ENCODE measurements at places on chromosomes 3 and 15.

DNA sequence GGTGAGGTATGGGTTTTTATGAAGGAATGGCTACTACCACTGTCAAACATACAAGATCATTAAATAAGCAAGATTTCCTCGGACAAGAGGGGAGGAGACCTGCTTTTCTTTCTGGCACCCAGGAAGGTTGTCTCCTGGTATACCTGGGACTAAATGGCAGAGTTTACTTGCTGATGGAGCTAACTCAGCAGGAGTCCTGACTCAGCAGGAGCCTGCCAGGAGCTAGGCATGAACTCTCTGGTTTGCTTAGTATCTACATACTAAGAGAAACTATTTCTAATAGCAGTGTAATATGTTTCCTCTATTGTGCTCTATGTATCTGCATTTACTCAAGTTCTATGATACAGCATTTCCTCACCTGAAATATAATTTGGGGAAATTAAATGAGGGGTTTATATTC lies 404.2 kb downstream of the RSL24D1 start:
- no peak for DNase-seq

DNA sequence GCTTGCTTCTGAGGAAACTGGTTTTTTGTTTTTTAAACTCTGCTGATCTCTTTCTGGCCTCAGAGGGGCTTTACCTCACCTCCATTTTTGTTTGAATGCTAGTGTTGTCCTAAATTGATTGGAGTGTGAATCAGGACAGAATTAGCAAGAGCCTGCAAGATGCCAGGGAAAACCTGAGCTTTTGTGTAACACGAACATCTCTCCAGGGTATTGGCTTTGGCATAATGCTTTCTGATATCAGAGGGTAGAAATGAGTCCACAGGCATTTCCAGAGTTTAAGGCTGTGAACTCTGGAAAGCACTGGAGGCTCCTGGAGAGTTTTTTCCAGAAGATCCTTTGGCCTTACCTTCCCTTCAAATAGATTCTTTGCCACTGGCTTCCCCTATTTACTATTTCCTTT lies 87.1 kb downstream of the WDR76 start:
- DNase-seq, result no peak

GRCh38 chr3:125219261-125219701 lies 6.7 kb upstream of the SLC12A8 start:
- DNase-seq, result no peak

- no peak for DNase-seq
Measured at GRCh38 chr3:12345141-12345561, 56.3 kb downstream of the PPARG start.

DNA sequence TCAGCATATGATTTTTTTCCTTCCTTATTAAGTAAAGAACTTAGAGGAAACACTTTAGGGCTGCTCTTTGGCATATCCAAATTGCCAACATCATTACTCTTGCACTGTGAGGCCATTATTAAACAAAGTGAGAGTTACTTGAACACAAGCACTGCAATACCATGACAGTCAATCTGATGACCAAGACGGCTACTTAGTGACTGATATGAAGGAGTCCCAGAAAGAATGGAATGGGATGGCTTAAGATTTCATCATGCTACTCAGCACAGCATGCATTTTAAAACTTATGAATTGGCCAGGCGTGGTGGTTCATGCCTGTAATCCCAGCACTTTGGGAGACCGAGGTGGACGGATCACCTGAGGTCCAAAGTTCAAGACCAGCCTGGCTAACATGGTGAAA lies 55.2 kb downstream of the FAM98B start:
- DNase-seq, result no peak

GRCh38 chr3:123832692-123833397 lies 51.3 kb downstream of the MYLK start:
- no peak for DNase-seq

DNA sequence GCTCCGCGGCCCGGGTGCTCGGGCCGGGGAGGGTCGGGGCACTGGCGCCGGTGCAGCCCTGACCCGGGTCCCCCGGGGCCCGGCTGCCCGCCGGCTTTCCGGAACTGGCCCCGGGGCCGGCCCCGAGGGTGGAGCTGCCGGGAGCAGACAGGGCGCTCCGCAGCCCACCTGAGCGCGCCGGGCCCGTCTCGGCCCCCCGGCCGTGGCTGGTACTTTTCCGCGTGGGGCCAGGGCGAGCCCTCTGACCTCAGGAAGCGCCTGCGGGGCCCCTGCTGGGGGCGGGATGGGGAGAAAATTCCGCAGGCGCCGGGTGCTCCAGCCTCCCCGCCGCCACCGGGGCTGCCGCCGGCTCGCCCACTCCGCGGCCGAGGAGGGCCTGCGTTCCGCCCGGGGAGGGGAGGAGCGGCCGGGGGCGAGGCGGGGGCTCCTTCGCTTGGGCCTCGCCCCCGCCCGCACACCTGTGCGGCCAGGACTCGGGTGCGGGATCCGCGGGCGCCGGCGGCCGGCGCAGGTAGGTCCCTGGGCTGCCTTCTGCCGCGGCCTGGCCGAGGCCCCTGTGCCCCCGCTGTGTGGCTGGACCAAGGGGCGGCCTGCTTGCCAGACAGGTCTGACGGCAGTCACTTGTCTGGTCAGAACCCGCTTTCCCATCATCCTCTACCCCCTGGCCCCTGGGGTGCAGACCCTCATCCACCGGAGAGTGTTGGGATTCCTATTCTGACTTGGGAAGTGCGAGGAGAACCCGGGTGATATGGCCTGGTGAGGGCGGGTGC lies 3.5 kb downstream of the FURIN start:
- DNase-seq, result peak; percentile 19

DNA sequence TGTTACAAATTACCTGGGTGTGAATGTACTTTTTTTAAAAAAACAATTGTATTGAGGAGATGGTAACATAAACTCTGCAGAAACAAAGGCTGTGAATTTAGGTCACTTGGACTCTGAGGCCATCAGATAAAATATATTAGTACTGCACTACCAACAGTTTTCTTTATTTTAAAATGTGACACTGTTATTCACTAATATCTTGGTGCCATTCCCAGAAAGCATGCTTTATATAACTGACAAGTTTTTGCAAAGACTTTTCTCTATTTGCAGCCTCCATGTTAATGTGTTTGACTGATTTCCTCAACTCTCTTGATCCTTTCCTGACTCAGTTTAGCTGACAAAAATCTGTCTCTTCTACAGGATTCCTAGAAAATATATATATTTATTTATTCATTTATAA lies 26.5 kb upstream of the ACTL6A start:
- no peak for DNase-seq

- DNase-seq, result no peak
Measured at GRCh38 chr15:65365229-65365628, 12.6 kb downstream of the IGDCC3 start.

- DNase-seq, result peak; percentile 76
Measured at GRCh38 chr15:41894791-41895463, 1.1 kb upstream of the SPTBN5 start.

- DNase-seq, result no peak
Measured at GRCh38 chr3:126621171-126621570, 33.8 kb downstream of the TXNRD3 start.

GRCh38 chr3:162568706-162569105 lies 1072.1 kb downstream of the OTOL1 start:
- DNase-seq, result no peak

- no peak for DNase-seq
Measured at GRCh38 chr3:44058022-44058867, 183.4 kb upstream of the TOPAZ1 start.

DNA sequence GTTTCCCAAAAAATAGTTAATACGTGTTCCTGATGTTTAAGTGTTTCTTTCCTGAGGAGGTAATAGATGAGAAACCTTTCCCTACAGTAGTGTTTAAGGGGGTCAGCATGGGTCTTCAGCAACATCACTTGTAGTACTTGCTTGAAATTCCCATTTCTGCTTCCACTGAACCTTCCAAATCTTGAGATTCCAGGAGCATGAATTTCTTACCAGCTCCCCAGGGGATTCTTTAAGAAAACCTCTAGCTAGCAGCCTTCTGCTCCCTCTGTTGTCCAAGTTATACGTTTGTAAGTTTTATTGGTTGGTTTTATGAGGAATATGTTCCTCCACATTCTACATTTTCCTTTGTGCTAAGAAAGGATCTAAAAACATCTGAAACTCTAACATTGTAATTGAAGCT lies 38.2 kb upstream of the ACP3 start:
- DNase-seq, result no peak

- DNase-seq, result no peak
Measured at GRCh38 chr3:54954022-54954421, 26.2 kb upstream of the LRTM1 start.

DNA sequence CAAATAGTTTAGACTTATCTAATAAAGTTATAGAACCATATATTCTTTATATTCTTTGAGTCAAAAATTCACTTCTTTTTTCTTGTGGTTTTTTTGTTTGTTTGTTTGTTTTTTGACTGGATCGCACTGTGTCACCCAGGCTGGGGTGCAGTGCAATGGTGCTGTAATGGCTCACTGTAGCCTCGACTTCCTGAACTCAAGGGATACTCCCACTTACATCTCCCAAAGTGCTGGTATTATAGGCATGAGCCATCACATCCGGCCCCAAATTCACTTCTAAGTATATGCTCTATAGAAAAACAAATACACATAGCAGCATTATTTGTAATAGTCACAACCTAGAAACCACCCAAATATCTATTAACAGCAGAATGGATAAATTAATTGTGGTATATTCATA lies 13.7 kb upstream of the SLTM start:
- no peak for DNase-seq

DNA sequence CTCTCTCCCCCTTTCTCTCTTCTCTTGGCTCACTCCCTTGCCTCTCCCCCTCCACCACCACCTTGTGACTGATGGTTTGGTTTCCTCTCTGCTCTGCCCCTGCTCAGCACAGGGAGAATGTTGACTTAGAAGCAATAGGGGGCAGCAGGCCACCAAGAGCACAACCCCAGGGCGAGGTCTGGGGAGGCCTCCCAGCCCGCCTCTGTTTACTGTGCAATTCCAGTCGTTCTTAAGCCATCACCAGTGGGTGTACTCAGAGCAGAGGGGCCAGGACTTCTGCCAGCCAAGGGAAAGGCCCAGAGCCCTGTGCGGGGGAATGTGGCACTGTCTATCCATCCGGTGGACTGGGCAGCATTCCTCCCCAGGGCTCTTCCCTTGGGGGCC lies 5.7 kb upstream of the APEH start:
- DNase-seq, result no peak

DNA sequence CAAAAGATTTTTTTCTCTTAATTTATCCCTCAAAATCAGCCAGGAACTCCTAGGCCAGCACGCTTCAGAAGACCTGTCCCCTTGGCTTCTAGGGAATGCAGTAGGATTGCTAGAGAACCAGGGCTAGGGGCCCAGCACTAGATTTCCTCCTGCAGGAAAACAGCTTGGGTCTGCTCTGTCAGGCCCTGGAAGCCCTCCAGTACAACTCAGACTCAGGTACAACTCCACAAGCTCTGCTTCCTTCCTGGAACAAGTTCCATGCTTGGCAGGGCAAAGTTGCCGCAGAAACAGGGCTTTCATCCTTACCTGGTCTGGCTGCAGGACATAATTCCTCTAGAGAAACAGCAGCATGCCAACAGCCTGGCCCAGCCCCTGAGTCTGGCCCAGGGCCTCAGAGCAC lies 96.1 kb upstream of the CTNNB1 start:
- no peak for DNase-seq

DNA sequence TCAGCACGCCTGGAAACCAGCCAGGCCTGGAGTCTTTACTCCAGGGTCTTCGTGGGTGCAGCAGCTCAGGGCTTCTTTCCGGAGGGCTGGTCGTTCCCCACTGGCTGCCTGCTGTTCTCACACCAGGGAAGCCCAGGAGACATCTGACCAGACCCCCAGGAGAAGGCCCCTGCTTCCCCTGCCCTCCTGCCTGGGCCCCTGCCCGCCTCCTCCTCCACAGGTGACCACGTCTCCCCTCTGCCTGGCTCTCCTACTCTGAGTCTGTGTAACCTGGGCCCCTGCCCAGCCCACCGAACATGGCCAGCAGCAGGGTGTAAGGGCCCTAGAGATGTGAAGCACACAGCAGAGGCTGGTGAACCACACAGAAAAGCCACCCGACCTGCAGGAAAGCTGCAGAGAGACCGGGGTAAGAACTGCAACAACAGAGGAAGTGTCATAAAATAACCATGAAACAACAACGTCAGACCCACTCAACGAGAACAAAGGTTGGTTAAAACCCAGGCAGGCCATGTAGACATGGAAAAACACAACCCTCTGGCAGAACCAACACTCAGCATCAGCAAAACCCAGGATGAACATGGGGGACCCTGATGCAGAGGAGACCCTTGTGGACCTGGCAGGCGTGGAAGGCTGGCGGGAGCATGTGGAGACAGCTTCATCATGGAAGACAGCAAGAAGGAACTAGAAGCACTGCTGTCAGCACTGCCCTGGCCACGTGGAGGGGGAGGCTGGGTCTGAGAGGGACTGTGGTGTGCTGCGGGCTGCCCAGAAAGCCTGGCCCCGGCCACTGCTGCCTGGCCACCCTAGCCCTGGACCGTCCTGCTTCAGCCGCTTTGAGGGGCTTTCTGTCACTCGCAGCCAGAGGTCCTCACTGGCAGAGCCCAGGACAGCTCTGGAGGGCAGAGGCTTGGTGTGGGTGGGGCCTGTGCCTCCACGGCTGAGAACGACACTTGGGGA lies 20.4 kb downstream of the UROC1 start:
- DNase-seq, result no peak

DNA sequence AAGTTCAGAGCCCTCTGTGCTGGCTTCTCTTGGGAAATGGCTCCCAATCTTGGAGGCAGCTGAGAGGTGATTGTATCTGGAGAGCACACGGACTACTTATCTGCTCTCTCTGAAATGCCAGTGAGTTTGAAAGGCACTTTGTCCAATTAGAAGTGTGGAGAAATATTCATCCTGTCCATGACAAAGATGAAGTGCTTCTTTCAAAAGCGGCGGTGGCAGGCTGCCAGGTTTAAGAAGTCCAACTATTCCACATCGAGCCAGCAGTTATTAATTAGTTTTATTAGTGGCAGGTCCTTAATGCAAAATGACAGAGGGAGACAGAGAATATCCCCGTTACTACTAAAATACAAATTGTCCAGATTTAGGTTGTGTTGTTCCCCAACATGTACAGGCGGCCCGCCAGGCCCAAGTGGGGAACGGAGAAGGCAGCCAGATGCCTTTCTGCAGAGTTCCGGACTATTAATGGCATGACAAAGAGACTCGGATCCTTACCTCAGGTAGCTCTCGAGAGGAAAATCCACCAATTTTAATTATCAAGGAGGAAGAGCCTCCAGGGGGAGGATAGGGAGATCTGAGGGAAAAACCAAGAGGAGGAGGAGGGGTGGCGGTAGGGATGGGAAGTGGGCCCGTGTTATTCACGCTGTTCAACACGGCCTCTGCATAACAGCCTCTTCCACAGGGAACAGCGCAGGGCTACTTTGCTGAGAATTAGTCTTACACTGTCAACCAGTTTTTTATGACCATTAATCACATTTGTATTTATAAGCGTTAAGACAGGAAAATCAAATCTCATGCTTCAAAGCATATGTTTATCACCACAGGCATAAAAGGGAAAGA lies 42.0 kb downstream of the RORA start:
- no peak for DNase-seq

GRCh38 chr15:96354731-96355567 lies 24.4 kb downstream of the NR2F2 start:
- DNase-seq, result no peak

- DNase-seq, result no peak
Measured at GRCh38 chr3:22216601-22217000, 465.6 kb upstream of the ZNF385D start.
